Heart left ventricle (tissue), 16 donors: ENCODE measurements at places on chromosomes 6 and 20. TPM values are rescaled to one million over a fixed set of nuclear protein-coding genes. Genes with fewer than 3 reads are reported as not detected.

GRCh38 chr6:42411406-42411805, 40.3 kb downstream of the TRERF1 start:
- no peak for DNase-seq

CCR6 gene
- polyA plus RNA-seq, result not detected

PRL gene
- polyA plus RNA-seq, result not detected

DNA sequence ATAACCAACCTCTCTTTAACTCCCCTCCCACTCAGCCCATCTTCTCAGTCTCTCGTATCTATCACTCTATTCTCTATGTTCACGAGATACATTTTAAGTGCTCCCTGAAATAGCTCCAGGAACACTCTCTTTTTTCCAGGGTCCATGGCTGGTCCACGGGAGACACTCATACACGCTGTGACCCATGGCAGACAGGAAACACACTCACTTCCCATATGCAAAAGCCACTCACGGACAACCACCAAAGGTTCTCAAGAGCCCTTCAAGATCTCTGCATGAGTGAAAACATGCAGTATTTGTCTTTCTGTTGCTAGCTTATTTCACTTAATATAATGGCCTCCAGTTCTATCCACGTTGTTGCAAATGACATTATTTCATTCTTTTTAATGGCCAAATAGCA, 71.4 kb upstream of the PCSK2 start:
- DNase-seq, result no peak

DNA sequence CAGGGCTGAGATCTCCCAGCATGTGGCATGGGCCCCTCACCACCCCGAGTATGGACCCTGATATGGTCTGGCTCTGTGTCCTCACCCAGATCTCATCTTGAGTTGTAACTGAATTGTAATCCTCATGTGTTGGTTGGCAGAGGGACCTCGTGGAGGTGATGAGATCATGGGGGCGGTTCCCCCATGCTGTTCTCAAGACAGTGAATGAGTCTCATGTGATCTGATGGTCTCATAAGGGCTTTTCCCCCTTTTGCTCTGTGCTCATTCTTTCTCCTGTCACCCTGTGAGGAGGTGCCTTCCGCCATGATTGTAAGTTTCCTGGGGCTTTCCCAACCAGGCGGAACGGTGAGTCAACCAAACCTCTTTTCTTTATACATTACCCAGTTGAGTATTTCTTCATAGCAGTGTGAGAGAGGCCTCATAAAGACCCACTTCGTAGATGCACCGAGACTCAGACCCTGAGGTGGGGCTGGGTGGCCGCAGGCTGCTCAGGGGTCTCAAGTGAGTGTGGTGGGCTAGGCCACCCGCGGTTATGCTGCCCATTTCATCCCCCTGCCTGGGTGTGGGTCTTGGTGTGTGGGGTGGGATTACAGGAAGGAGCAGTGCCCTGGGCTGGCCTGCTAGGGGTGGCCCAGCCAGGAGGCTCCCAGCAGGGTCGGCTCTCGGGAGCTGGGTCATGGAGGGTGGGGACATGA, 26.2 kb upstream of the GATA5 start:
- DNase-seq, result no peak

ECT2L gene
- 0.46 TPM for polyA plus RNA-seq
